ENCODE measurements at places on chromosomes 2 and 18.
A peak's percentile ranks its signal among the peaks of the same experiment; 100 is the strongest.

GRCh38 chr2:196441527-196441926 lies 198.0 kb upstream of the CCDC150 start:
- DNase-seq, result peak; percentile 13

DNA sequence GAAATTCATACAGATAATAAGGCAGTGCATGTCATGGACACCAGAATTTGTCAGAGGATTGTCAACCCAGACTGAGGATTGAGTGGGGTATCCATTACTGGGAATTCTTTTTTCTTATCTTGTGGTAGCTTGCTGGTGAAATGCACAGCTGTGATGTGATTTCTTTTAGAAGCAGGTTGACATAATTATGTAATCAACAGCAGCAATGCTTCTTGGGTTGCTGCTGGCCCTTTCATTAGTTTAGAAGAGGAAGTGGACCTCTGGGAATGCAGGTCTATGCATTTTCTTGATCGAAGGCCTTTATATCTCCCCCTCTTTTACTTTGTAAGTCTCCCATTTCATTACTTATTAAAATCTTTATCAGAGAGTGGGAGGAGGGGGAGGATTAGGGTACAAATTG lies 319.9 kb downstream of the AGPS start:
- DNase-seq, result no peak

GRCh38 chr2:126720638-126721037 lies 64.7 kb downstream of the GYPC start:
- no peak for DNase-seq

GRCh38 chr2:145221032-145221431 lies 701.1 kb upstream of the ZEB2 start:
- DNase-seq, result no peak

GRCh38 chr2:219918254-219918653 lies 290.8 kb downstream of the SLC4A3 start:
- DNase-seq, result no peak

Measured in Kasumi-1 (cell line).